ENCODE measurements at places on chromosomes 11 and 22. TPM values are rescaled to one million over a fixed set of nuclear protein-coding genes. Genes with fewer than 3 reads are reported as not detected.

DNA sequence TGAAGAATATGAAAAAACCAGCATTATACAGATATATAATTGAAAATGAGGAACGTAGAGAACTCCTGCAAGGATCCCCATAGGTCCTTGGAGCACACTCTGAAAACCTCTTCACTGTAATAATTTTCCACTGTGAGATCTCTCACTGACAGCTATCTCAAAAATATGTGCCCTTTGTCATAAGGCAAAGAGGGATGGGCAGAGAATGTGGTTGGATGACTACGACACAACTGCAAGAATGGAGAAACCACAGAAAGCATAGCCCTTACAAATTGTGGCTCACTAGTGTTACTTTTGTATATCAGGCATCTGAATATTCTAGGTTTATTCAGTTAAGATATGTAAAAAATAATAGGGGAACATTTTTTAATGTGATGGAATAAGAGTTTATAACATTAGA, 7.9 kb upstream of the CTSC start:
- no peaks in the 10 kb centered on the region for H3K27me3 ChIP-seq
- DNase-seq, result no peak
- H3K27ac ChIP-seq, result no peak overlapping the region
- no peak overlapping the region for H3K4me3 ChIP-seq
- no peaks in the 10 kb centered on the region for H3K4me1 ChIP-seq
- no peaks in the 10 kb centered on the region for H3K36me3 ChIP-seq

DNA sequence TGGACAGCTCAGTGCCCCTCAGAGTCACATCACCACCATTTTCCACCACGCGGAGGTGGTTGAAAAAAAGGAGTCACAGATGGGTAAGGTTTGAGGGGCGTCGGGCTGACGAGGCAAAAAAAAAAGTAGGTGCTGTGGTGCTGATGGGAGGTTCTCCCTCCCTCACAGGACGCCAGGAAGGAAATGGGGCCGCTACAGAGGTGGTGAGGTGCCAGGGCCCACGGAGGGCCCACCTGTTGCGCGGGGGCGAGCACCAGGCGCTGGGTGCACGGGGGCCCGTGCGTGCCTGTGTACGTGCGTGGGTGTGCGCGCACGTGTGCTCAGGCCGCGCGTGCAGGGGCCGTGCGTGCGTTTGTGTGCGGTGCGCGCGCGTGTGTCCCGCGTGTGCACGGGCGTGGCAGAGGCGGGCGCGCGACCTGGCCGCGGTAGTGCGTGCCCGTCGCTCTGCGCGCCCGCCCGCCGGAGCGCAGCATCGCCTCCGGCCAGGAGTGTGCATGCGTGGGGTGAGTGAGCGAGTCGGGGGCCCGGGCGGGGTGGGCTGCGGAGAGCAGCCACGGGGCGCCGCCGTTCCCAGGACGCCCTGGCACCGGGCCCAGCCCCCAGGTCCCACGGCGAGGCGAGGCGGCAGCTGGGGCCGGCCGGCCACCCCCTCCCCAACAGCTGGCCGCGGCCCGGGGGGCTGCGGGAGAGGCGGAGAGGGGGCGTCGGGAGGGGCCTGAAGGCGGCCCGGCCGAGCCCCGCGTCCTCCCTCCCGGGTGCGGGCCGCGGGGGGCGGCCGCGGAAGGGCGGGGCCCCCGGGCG, 2.8 kb downstream of the PDGFB start:
- H3K27me3 ChIP-seq, result no peaks in the 10 kb centered on the region
- DNase-seq, result no peak
- H3K4me3 ChIP-seq, result peak overlapping the region; percentile 80

Gene FOLH1
- total RNA-seq, result 7.8 TPM

GRCh38 chr22:27930331-27931060, 11.4 kb upstream of the PITPNB start:
- H3K36me3 ChIP-seq, result no peaks in the 10 kb centered on the region

GRCh38 chr22:33715237-33715985, 204.9 kb downstream of the LARGE1 start:
- no peaks in the 10 kb centered on the region for H3K36me3 ChIP-seq
- no peaks in the 10 kb centered on the region for H3K4me1 ChIP-seq
- no peaks in the 10 kb centered on the region for H3K27me3 ChIP-seq
- no peak overlapping the region for H3K4me3 ChIP-seq
- DNase-seq, result no peak

GRCh38 chr11:64206457-64207255, at the start of gene FERMT3:
TSS of gene FERMT3 (plus strand) at chr11:64206721. CDS start at chr11:64207365, 644 bp downstream.
- H3K36me3 ChIP-seq, result peaks cover 6% of the 10 kb centered on the region
- peak within 1 kb of the TSS; percentile 95 for H3K27ac ChIP-seq
- peak within 1 kb of the TSS; percentile 62 for H3K4me3 ChIP-seq
- DNase-seq, result no peak
- H3K27me3 ChIP-seq, result no peaks in the 10 kb centered on the region

Gene FAM181B
- total RNA-seq, result 0.33 TPM

GRCh38 chr11:19868281-19868821, 155.7 kb downstream of the NAV2 start:
- H3K4me3 ChIP-seq, result no peak overlapping the region
- peak overlapping the region; percentile 43 for H3K27ac ChIP-seq
- H3K36me3 ChIP-seq, result no peaks in the 10 kb centered on the region
- H3K4me1 ChIP-seq, result no peaks in the 10 kb centered on the region
- no peaks in the 10 kb centered on the region for H3K27me3 ChIP-seq
- DNase-seq, result peak; percentile 56

Gene KDM4F
- total RNA-seq, result not detected

Gene CLDN5
- 65.1 TPM for total RNA-seq

DNA sequence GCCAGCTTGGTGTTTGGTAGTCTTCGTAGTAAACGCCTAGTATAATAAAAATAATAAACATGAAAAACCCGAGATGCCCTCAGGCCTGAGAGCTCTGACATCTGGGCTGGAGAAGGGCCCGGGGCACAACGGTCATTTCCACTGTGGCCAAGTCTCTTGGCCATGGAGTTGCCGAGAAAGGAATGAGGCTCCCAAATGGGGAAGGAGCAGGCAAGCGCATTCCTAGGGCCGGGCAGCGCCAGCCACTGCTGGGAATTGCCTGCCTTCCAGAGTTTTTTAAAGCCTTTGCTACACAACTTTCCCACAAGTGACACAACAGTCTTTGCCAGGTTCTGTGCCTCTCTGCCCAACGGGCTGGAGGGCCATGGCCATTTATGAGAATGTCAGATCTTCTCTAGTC, 103.4 kb downstream of the NAV2 start:
- no peak overlapping the region for H3K4me3 ChIP-seq
- H3K4me1 ChIP-seq, result peaks cover 14% of the 10 kb centered on the region
- no peaks in the 10 kb centered on the region for H3K36me3 ChIP-seq

GRCh38 chr22:41842996-41843970, 10.4 kb downstream of the SREBF2 start:
- no peaks in the 10 kb centered on the region for H3K4me1 ChIP-seq
- no peaks in the 10 kb centered on the region for H3K27me3 ChIP-seq
- H3K4me3 ChIP-seq, result no peak overlapping the region
- no peak for DNase-seq
- peak overlapping the region; percentile 64 for H3K27ac ChIP-seq

GRCh38 chr11:128069665-128070064, 517.7 kb downstream of the ETS1 start:
- H3K27ac ChIP-seq, result no peak overlapping the region
- no peaks in the 10 kb centered on the region for H3K4me1 ChIP-seq
- no peak overlapping the region for H3K4me3 ChIP-seq
- no peaks in the 10 kb centered on the region for H3K27me3 ChIP-seq

- no peak for DNase-seq
- no peaks in the 10 kb centered on the region for H3K4me1 ChIP-seq
- no peak overlapping the region for H3K27ac ChIP-seq
- H3K4me3 ChIP-seq, result no peak overlapping the region
- no peaks in the 10 kb centered on the region for H3K36me3 ChIP-seq
Observed at GRCh38 chr11:97336064-97336463, 946.3 kb downstream of the JRKL start.

DNA sequence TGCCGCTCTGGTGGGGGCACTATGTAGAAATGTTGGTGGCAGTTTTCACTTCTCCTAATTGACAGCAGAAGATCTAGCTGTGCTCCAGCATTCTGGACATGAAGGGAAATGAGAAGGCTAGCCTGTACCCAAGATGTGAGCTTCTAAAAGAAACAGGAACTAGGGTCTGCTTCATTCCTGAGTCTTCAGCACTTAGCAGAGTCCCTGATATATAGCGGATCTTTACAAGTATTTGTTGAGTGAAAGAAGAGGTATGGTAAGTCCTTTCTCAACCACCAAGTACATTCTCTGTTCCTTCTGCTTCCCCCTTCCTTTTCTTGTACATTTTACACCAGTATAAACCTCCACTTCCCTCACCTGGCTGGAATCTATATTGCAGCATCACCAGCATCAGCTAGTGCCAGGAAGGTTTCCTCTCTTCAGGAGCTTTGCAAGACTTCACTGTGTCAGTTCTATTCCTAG, 408.3 kb upstream of the CADM1 start:
- no peak for DNase-seq
- no peak overlapping the region for H3K4me3 ChIP-seq
- H3K4me1 ChIP-seq, result no peaks in the 10 kb centered on the region
- H3K36me3 ChIP-seq, result no peaks in the 10 kb centered on the region

GRCh38 chr11:111691176-111691575, 75.0 kb downstream of the PPP2R1B start:
- H3K4me3 ChIP-seq, result no peak overlapping the region
- no peak for DNase-seq
- H3K4me1 ChIP-seq, result no peaks in the 10 kb centered on the region
- H3K36me3 ChIP-seq, result peaks cover 5% of the 10 kb centered on the region
- no peak overlapping the region for H3K27ac ChIP-seq

DNA sequence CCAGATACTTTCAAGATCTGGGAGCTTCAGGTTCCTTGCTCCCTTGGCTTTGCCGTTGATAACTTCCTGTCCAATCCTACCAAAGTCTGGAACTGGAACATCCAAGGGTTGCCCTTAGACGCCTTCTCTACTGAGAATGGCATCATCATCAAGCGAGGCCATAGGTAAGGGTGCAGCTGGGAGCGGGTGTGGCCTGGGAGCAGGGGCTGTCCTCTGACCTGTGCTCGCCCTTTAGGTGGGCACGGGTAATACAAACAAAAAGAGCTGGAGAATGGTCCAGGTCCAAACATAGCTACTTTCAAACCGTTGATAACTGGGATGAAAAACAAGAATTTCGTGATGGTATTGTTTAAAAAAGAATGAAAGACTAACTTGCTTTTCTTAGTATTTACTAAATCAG, 25.0 kb downstream of the CASP12 start:
- H3K4me3 ChIP-seq, result no peak overlapping the region
- H3K27me3 ChIP-seq, result no peaks in the 10 kb centered on the region
- H3K4me1 ChIP-seq, result no peaks in the 10 kb centered on the region
- DNase-seq, result no peak

Gene FREY1
- total RNA-seq, result 0.48 TPM

Gene MUC5AC
- total RNA-seq, result not detected

DNA sequence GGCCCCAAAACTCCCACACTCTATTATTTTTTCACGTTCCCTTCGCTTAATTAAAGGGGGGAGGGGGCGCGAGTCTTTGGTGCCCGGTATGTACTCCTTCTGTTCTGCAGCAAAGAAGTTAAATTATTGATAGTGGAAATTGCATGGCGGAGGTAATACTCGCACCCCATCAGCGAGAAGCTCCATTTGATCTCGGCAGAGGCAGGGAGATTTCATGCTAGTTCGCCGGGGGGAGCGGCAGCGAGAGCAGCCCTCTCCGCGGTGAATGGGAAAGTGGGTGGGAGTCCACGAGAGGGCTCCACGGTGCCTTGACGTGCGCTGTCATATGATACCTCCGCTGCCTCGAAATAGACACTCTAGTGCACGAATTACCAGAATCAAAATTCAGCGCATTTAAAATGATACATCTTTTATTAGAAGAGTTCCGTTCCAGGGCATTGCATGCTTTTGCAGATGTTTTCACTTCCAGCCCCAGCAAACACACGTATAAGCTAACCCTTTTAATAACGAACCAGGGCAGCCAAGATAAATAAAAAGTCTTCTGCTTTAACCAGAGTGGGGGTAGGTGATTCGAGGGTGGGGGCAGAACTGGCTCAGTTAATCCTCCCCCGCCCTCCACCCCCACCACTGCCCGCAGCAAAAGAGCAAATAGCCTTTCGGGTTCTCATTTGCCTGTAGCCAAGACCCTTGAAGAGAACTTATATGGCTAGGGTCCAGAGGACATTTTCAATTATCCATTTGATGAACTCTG, 1.3 kb upstream of the BDNF start:
- no peak overlapping the region for H3K27ac ChIP-seq
- peaks cover 14% of the 10 kb centered on the region for H3K4me1 ChIP-seq
- no peak for DNase-seq
- H3K36me3 ChIP-seq, result no peaks in the 10 kb centered on the region
- H3K4me3 ChIP-seq, result peak overlapping the region; percentile 61

GRCh38 chr11:128200467-128200866, 386.9 kb downstream of the ETS1 start:
- H3K27ac ChIP-seq, result no peak overlapping the region
- no peaks in the 10 kb centered on the region for H3K27me3 ChIP-seq
- H3K4me3 ChIP-seq, result no peak overlapping the region
- H3K36me3 ChIP-seq, result no peaks in the 10 kb centered on the region
- no peak for DNase-seq

Gene ADORA2A
- total RNA-seq, result 4.3 TPM

DNA sequence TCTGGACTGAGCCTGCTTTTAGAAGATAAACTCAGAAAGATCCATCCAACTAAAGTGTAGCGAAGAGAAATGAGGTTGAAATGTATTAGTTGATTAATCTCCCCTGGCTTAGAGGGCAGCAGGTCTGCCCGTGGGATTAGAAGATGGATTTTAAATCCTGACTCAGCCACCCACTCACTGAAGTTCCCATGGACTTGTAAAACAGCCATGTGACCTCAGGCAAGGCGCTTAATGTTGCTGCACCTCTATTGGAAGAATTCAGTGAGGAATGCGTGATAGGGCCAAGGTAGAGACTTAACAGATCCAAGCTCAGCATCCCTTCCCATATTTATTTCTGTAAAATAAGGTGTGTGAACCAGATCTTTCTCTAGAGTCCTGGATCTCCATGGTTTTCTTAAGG, 45.1 kb upstream of the ELF5 start:
- no peaks in the 10 kb centered on the region for H3K4me1 ChIP-seq
- H3K27me3 ChIP-seq, result no peaks in the 10 kb centered on the region
- peak overlapping the region; percentile 17 for H3K27ac ChIP-seq

Gene EIF3M
- total RNA-seq, result 398 TPM

DNA sequence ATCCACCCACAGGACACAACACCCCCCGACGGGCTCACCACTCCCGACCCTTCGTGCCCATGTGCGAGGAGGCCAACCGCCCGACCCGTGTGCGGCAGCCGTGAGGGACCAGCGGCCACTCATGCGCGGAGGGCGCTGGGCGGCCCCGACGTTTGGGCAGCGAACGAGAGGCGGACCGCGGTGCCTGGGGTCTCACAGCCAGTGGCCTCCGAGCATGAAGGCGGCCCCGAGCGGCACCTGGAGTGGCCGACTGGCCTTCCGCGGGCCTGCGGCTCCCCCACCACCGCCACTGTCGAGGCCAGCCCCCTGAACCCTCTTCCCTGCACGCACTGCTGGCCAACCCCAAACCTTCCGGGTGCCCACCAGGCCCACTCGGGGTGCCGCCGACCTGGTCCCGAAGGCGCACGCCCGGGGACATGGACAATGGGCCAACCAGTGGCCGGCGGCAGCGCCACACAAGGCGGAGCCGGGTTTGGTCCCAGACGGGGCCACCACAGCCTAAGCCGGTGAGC, 4274.9 kb upstream of the OR11H1 start:
- H3K27me3 ChIP-seq, result no peaks in the 10 kb centered on the region
- no peaks in the 10 kb centered on the region for H3K36me3 ChIP-seq
- no peaks in the 10 kb centered on the region for H3K4me1 ChIP-seq
- H3K4me3 ChIP-seq, result no peak overlapping the region
- no peak for DNase-seq
- H3K27ac ChIP-seq, result no peak overlapping the region

Data from breast epithelium (tissue), 4 donors.